H4 (cell line): ENCODE measurements at places on chromosomes 3 and 15.

DNA sequence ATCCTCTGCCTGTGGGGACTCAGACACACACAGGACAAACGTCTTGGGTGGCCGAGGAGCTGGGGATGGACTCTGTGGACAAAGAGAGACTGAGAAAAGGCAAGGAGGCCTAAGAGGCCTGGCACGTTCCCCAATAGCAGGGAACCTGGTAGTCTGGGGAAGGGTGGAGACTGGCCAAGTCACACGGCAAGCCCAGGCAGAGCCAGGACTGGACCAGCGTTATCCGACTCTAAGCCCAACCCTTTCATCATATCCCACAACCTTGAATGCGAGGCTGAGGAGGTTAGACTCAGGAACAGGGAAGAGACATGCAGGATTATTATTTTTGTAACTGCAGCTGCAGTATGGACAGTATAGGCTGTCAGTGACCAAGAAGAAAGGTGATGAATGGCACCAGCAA is 53.4 kb downstream of the SLC6A11 start:
- no peak for DNase-seq

GRCh38 chr3:4440951-4441350 is 26.1 kb downstream of the SUMF1 start:
- DNase-seq: no peak

- no peak for DNase-seq
Observed at GRCh38 chr3:181457756-181458155, 254.0 kb upstream of the SOX2 start.

DNA sequence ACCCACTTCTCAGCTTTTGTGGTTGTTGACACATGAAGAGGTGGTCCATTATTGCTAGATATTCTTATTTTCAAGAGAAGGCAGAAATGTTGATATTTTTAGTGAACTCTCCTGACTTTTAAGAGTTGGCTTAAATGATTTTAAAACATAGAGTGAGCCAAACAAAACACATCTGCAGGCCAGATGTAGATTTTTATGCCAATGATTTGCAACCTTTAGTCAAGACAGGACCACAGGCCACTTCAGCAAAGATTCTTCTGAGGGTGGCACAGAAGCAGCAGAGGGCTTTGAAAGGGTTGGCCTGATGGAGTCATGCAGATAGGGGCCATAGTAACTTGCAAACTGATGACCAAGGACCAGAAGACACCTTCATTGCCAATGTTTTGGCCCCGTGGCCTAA is 276.5 kb upstream of the P2RY1 start:
- no peak for DNase-seq

DNA sequence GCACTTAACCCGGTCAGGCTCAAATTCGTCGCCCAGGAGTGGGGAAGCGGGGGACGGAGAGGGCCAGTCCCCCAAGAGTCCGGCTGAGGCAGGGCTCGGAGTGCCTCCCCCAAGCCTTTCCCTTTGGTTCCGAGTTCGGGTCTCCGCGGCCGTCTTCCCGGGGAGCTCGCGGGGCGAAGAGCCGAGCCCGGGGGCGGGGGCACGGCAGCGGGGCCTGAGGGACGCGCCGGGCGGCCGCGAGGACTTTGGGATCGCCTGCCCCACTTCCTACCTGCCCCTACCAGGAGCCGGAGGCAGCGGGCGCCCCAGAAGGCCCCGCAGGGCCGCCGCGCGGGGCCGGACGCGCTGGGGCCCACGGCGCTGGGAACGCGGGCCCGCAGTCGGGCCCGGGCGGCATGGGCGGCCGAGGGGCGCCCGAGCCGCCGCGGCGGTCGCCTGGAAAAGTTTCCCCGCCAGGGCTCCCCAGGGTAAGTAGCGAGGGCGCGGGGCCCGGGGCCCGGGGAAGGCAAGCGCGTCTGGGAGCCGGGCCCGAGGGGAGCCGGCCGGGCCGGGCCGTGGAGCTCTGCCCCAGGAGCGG is 2.8 kb downstream of the FURIN start:
- DNase-seq: no peak
